ENCODE measurements at places on chromosomes 4 and X.

DNA sequence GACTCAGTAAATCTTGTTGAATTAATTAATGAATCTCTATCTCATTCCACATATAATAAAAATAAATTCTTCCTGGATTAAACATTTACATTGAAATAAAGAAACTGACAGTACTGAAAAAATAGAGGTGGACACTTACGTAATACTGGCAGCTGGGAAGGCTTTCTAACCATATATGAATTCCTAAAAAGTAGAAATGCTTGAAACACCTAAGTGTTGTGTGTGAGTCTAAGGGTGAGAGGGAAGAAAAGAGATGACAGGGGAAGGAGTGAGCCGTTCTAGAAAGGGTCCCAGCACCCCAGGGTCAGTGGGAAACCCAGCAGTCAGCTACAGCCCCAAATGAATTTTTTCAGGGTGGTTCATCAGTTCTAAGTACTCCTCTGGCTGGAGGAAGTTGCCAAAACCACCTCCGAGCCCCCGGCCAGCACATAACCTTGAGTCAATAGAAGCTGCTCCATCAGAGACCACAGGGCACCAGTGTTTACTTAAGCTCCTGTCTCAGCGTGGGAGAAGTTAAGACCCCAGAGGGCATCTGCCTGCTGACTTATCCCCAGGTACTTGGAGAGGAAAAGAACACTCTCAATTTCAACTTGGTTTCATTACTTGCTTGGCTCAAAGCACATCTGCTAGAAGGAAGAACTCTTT is 18.3 kb downstream of the GAB3 start:
- no peak for DNase-seq

DNA sequence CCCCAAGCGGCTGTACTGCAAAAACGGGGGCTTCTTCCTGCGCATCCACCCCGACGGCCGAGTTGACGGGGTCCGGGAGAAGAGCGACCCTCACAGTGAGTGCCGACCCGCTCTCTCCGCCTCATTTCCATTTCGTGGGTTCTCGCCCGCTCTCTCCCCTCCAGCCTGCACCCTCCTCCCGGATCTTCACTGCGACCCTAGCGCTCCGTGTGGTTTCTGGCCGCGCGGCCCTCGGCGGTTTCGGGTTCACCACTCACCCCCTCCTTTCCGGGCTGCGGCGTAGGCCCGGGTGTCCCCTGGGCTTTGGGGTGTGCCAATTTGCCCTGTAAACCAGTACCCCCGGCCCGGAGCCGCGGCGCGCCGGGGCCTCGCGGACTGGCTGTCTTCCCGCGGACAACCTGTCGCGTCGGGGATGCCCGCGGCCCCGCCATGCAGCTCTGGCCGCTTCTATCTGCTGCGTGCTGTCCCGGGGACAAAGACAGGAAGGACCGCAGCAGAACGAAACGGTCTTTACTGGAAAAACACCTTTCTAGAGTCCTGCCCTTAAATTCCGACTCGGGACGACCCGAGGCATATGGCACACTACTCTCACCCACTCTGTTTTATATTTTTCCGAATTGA is 737 bp downstream of the FGF2 start:
- no peak for DNase-seq

DNA sequence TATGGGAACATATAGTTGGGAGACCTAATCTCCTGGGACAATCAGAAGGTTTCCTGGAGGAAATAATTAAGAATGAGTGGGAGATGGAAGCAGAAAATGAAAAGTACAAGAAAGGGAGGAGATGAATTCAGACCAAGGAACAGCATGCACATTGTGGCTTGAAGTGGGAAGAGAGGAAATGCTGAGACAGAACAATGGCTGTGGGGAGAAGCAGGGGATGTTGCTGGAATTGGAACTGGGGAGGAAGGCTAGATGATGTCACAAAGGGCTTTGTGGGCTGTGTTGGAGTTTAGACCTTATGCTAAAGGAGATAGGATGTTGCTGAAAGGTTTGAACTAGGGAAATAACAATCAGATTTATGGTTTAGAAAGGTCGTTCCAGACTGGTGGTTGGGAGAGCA is 119.5 kb upstream of the DIPK2B start:
- no peak for DNase-seq

DNA sequence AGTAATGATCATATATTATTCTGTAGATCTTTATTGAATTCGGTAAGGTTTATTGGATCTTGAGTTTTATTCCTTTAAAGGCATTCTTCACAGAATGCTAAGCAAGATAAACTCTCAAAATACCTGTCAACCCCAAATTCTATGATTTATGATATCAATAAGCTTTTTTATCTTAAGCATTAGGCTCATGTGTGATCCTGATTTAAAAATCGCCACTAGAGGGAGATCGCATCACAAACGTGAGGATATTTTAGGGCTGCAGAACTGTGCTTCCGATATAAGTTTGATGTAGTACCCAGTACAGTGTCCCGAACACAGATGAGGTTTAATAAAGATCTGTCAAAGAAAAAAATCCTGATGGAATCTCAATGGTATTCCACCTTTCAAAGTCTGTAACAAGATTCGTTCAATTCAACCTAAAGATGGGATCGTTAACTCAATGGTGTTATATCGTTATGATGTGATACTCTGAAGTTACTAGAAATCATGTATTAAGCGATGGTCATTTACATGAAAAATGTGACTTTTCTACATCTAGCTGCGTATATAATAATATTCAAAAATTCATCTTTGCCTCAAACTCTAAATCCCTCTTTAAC is 169.0 kb downstream of the CORIN start:
- peak; percentile 44 for DNase-seq

DNA sequence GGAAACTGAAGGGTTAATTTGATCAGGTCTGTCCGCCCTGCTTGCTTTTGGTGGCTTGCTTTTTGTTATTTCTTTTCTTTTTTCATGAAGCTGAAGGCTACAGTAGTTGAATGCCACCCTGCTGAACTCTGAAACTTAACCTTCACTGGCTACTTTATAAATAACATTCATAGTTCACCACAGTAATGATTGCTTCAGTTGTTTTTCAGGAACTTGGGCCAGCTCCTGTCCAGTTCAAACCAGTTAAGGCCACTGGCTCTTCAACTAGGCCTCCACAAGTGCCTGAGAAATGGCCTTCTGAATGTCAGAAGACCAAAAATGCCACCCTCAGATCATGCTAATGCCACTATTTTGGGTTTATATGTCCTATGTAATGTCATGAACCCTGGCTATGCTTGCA is 7.7 kb upstream of the ASB9 start:
- no peak for DNase-seq

DNA sequence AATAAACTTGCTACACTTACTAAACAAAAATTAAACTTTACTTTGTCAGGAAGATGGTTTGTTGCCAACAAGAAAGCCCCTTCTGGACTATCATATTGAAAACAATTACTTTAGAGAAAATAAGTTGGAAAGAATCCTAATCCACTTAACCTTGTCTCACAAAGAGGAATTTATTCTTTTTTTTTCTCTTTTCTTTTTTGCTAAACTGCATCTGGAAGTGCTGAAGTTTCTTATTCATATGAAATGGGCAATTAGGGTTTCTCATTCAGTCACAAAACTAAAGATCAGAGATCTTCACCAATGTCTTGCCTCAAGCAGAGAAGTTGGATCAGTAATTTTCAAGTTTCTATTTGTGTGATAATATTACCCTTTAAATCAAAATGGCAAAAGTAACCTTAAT is 234.9 kb upstream of the AMOT start:
- DNase-seq: no peak

DNA sequence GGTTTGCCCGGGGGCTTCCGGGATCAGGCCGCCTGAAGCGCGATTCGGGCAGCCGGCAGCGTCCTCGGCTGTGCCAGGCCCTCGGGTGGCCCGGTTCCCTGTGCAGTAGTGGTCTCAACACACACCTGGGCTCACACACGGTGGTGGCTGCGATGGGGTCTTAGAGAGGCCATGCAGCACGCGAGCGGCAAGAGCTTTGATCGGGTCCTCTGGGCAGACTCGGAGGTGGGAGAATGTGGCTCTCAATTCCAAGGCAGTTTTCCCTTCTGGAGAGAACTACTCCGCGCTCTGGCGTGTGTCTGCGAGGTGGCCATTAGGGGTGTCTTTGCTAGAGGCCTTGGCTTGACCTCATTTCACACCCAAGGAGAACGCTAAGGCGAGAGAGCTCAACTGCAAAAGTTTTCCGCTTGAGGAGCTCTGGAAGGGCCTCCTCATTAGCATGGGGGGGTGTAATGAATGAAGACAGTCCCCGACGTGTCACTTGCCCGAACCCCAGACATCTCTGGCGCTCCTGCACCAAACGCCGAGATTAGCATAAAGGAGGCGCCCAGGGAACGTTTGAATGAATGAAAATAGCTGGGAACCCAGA is 771 bp upstream of the RBPJ start:
- DNase-seq: no peak

Measured in fibroblast of the conjunctiva (primary cell).